ENCODE measurements at places on chromosomes 12 and 14.

DNA sequence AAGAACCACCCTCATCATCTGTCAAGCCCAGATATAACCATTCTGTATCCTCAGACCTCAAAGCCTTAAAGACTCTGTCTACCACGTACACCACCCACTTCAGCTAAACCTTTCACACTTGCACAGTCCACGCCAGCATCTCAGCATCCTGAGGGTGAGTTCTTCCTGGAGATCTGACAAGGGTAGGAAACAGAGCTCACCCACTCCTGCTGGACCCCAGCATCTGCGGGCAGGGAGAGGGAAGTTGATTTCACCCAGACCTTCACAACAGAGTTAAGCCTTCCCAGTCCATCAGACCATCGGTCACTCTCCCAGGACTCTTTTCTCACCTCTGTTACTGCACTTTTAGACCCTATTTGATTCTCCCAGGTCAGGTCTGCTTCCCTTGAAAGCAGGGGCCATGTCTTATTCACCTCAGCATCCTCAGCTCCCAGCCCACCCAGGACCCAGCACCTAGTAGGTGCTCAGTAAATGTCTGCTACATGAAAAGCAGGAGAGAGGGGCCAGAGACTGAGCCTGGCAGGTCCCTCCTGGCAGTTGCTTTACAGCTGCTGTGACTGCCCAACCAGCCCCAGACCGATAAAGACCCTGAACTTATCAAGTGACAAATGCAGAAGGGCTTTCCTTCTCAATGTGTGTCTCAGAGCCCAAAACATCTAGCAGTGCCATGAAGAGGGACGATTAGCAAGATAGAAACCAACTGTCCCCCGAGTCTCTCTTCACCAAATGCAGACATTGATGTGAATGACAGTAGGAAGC is 34.1 kb downstream of the ANO2 start:
- DNase-seq: no peak

DNA sequence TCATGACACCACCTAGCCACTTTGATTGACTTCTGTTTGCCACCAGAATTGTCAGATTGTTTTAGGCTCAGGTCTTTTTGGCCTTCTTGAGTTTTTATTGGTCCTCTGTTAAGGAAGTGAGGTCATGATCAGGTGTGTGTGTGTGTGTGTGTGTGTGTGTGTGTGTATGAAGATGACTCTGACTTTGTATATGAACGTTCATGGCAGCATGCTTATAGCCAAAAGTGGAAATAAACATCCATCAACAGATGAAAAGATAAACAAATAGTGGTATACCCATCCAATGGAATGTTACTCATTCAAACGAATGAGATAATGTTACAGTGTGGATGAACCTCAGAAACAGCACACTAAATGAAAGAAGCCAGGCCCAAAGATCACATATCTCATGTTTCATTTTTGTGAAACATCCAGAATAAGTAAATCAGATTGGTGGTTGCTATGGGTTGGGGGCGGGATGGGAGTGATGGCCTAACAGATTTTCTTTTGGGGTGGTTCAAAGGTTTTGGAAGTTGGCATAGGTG is 258.6 kb downstream of the KTN1 start:
- DNase-seq: no peak

- DNase-seq: peak; percentile 41
These were observed 41.9 kb downstream of the DIP2B start for GRCh38 chr12:50546441-50547318.

DNA sequence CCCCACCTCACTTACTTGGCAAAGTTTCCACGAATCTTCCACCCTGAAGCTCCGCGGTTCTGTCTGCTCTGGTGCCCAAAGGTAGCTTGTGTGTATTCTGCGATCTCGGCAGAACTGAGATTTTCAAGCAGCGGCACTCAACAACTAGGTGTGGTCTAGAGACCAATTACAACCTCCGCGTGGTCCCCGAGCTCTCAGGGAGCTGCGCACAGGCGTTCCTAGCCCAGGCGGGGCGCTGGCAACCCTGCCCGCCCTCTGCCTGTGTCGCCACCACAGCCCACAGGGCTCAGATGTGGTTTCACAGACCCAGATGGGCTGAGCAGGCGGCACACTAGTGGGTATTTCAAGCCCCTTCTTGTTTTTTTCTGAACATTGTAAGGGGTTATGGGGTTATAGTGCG is 1.5 kb upstream of the DIABLO start:
- no peak for DNase-seq

DNA sequence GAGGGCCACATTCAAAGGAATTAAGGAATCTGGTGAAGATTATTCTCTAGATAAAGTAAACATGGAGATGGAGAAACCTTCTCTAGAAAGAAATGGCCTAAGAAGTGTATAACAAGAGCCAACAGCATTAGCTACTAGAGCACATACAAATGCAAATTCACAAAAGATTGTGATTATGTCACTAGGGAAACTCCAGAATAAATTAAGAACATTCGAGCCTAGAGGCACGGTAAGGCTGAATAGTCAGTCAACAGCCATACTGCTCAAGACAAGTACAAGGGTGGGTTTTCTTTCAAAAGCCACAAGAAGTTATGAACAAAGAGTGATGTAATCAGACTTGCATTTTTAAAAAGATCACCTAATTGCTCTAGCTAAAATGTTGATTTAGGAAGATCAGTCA is 25.4 kb downstream of the PPP4R3A start:
- no peak for DNase-seq

DNA sequence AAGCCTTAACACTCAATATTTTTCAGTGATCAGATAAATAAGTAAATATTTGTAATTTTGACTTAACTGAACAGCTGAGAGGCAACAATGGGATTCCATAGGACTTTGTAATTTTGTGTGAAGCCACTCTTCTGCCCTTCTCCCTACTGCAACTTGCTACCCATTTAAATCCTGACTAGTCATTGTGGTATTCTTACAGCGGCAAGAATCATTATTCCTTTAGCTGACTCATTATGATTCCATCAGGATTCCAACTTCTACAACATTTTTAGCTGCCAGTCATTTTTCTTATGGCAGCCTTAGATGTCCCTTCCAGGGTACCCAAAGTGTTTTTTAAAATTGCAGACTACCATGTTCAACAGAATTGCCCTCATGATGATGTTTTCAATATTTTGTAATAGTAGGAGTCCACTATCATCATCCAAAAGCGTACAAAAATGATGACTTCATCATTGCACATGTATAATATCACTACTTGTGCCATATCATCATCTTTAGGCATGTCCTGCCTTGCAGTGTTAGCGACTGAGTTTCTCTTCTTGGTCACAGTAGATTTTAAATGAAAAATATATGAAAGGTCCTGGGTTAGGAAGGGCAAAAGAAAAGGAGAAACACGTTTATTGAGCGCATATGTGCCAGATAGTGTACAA is 5.1 kb upstream of the MAGOHB start:
- DNase-seq: peak; percentile 89

GRCh38 chr12:120361506-120362208 is 7.3 kb downstream of the MSI1 start:
- DNase-seq: peak; percentile 77

DNA sequence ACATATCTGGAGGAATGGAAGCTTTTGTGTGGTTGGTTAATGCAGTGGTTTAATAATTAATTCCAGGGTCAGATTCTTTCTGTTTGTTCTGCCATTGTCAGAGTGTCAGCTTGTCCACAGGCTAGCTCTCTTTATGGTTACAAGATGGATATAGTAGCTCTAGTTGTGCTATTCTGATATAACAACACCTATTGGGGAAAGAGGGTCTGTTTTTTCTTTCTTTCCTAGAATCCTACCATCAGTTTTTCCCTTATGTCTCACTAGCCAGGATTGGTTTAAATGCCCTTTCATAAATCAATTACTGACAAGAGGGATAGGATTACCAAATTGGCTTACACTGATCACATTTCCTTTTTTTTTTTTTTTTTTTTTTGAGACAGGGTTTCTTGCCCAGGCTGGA is 27.8 kb downstream of the CNOT2 start:
- no peak for DNase-seq

DNA sequence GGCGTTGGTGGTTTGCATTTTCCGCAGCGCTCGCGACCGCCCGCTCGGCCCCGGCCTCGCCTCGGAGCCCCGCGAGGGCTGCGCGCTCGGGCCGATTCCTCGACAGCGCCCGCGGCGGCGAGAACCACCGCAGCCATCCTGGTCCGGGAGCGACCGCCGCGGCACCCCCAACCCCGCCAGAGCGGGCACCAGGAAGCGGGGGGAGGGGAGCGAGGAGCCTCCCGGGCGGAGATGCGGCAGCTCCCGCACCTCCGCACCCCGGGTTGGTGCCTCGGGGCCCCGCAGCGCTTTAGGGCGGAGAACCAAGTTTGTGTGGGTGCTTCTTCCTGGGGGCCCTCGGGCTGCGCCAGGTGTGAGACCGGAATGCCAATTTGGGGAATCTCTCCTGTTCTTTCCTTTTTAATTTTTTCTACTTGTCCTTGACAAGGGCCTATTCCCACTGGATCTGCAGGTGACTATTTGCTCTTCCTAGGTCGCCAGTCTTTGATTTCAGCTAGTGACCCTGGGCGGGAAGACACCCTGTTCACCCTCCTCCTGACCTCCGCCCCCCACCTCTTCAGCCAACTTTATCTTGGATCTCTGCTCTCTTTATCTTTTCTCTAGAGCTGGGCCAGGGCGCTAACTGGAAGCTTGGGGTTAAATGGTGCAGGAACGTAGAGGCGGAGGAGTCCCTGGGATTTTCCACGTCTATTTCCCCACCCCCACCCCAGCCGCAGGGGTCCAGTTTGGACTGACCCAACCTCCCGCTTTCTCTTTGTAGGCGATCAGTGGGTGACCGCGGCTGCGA is at the start of gene SOCS2:
SOCS2 (plus strand) TSS at position 751 of the 787 bp plus-strand sequence. CDS start 223 bp downstream, outside the sequence.
- peak; percentile 75 for DNase-seq

DNA sequence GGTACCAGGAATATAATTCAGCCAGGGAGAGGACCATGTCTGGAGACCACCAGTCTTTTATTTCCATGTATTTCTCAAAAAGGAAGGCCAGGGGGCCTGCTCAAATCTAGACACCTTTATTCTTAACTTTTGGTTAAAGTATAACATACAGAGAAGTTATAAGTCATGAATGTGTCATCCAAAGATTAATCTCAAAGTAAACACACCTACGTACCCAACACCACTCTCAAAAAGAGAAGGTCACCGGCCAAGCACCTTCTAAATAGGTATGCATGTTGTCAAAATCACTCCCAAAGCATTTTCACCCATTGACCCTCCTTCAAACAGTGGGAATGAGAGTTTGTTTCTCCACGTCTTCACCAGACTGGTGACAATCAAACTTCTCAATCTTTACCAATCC is 60.0 kb upstream of the FZD10 start:
- DNase-seq: no peak

DNA sequence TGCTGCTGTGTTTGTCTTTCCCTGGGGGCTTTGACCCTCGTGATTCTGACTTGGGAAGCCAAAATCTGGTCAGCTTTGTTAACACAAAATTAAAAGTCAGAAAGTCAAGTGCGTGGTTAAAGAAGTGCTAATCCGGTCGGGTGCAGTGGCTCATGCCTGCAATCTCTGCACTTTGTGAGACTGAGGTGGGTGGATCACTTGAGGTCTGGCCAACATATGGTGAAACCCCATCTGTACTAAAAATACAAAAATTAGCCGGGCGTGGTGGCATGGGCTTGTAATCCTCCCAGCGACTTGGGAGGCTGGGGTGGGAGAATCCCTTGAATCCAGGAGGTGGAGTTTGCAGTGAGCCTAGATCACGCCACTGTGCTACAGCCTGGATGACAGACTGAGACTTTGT is 844.6 kb downstream of the VRK1 start:
- DNase-seq: no peak

GRCh38 chr12:91819132-91819447 is 326.6 kb downstream of the BTG1 start:
- no peak for DNase-seq

DNA sequence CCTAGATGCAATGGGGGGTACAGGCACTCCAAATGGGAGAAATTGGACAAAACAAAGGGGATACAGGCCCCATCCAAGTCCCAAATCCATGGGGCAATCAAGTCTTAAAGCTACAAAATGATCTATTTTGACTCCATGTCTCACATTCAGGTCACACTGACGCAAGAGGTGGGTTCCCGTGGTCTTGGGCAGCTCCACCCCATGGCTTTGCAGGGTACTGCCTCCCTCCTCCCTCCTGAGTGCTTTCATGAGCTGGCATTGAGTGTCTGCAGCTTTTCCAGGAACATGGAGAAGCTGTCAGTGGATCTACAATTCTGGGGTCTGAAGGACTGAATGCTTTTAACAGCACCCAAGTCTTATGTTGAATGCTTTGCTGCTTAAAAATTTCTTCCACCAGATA is 274.5 kb upstream of the LRIG3 start:
- DNase-seq: no peak

GRCh38 chr12:76755829-76756379 is 8.0 kb upstream of the ZDHHC17 start:
- DNase-seq: peak; percentile 5

GRCh38 chr14:31025367-31026076 is at the start of gene AP4S1:
AP4S1 (plus strand) TSS chr14:31025649; CDS start chr14:31066197, 40,548 bp downstream.
- DNase-seq: peak; percentile 67

- DNase-seq: no peak
These were observed 316.6 kb downstream of the GLT1D1 start for GRCh38 chr12:129169928-129170327.

DNA sequence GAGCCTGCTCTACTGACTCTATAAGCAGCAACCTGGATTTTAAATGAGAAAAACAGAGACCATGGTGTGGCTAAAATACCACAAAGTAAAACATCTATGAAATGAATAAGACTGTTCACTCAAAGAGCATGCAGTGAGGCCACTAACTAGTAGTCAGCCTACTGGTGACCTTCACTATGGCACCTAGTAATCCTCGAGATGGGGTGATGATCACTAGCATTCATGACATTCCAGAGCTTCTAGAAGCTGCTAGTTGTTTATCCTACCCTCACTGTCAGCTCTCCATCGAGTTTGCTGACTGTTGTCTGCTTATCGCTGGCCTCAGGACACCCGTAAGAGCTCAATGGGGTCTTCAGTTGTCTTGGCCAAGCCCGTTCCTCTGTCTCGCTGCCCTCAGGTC is 13.7 kb downstream of the SPTB start:
- DNase-seq: no peak

DNA sequence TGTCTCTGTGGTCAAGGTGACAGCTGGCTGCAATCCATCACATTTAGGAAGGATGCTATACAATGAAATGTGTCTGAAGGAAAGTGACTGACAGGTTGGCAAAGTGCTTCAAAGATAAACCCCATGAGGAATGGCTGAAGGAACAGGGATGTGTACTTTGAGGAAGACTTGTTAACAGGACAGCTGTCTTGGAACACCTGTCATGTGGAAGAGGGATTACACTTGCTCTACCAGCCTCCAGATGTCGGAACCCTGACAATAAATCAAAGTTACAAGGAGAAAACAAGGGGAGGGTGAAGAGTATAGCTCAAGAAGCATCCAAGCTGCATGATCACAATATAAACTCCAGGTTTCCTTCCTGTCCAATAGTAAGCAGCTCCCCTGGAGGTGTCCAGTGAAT is 147.8 kb upstream of the TMCC3 start:
- DNase-seq: no peak

GRCh38 chr12:54207539-54208294 is 18.9 kb upstream of the SMUG1 start:
- peak; percentile 70 for DNase-seq

GRCh38 chr14:68824517-68825347 is 31.9 kb upstream of the ZFP36L1 start:
- DNase-seq: peak; percentile 83

GRCh38 chr12:48077111-48077510 is 28.8 kb downstream of the SENP1 start:
- no peak for DNase-seq
